ENCODE measurements at places on chromosomes 12 and 14. TPM values are rescaled to one million over a fixed set of nuclear protein-coding genes. Genes with fewer than 3 reads are reported as not detected.

LTB4R2 gene
- 2.7 TPM for total RNA-seq

SYT10 gene
- total RNA-seq: not detected

ACRBP gene
- 0.28 TPM for total RNA-seq

BDKRB2 gene
- 38.6 TPM for total RNA-seq

FZD10 gene
- not detected for total RNA-seq

KRT79 gene
- not detected for total RNA-seq

C12orf54 gene
- not detected for total RNA-seq

ANG gene
- total RNA-seq: 5.1 TPM

ENTPD5 gene
- total RNA-seq: 8.4 TPM

PLBD1 gene
- 1.1 TPM for total RNA-seq

SLC39A9 gene
- 137 TPM for total RNA-seq

CLMN gene
- 1.9 TPM for total RNA-seq

DAO gene
- total RNA-seq: not detected

PTHLH gene
- 2.0 TPM for total RNA-seq
